Stimulated activated CD8-positive, alpha-beta memory T cell treated with anti-CD3 and anti-CD28 coated beads, Interleukin-15, amount 100 ng/mL, for 1 hour (primary cell): ENCODE measurements at places on chromosomes 6 and 20.

- no peak for DNase-seq
These were observed 5.6 kb downstream of the RAB23 start for GRCh38 chr6:57216235-57217101.

DNA sequence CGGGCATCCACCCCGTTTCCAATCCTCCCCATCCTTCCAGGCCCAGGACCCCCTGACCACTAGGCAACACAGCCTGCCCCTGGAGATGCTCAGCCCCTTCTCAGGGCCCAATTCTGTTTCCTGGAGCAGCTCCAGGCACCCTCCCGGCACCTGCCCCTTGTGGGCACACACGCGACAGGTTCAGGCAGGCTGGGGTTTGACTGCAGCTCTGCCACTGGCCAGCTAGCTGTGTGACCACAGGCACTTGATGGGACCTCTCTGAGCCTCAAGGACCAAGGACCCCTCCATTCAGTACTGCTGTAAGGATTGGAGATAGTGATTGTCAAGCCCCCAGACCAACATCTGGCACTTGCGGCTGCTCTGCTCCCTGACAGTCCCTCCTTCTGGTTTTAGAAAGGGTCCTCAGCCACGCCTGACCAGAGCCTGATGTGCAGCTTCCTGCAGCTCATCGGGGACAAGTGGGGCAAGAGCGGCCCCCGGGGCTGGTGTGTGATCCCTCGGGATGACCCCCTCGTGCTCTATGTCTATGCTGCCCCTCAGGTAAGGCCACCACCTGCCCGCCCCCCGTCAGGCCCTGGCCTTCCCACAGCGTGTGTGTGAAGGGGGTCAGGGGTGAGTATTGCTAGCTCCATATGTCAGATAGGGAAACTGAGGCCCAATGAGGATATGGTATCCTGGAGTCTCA lies 21.7 kb downstream of the FGD2 start:
- DNase-seq = no peak

DNA sequence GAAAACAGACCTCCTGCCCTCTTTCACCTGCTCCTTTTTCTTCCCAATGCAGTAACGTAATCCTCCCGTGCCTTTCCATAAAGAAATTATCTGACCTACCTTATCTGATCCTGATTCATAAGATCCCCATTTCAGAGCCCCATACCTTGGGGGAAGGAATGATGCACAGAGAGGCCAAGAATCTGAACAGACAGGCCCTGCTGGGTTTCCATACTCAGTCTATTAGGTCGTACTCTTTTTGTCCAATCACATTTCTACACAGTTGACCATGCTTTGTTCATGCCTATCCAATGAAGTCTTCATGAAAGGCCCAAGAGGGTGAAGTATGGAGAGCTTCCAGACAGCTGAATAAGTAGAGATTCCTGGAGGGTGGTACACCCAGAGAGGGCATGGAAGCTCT lies 25.3 kb downstream of the SRPK1 start:
- DNase-seq = no peak

DNA sequence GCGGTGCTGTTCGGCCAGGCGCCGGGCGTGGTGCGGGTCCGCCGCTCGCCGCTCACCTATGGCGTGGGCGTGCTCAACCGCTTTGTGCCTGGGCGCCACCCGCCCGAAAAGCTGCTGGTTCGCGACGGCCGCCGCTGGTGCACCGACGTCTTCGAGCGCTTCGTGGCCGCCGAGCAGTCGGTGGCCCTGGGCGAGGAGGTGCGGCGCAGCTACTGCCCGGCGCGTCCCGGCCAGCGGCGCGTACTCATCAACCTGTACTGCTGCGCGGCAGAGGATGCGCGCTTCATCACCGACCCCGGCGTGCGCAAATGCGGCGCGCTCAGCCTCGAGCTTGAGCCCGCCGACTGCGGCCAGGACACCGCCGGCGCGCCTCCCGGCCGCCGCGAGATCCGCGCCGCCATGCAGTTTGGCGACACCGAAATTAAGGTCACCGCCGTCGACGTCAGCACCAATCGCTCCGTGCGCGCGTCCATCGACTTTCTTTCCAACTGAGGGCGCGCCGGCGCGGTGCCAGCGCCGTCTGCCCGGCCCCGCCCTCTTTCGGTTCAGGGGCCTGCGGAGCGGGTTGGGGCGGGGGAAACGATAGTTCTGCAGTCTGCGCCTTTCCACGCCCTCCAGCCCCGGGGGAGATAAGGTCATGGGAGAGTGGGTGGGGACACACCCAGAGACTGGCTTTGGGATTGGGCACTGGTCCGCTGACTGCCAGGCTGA lies 15.7 kb downstream of the ADISSP start:
- DNase-seq = no peak

GRCh38 chr6:89079511-89080234 lies 878 bp upstream of the PNRC1 start:
- DNase-seq = peak; percentile 28

DNA sequence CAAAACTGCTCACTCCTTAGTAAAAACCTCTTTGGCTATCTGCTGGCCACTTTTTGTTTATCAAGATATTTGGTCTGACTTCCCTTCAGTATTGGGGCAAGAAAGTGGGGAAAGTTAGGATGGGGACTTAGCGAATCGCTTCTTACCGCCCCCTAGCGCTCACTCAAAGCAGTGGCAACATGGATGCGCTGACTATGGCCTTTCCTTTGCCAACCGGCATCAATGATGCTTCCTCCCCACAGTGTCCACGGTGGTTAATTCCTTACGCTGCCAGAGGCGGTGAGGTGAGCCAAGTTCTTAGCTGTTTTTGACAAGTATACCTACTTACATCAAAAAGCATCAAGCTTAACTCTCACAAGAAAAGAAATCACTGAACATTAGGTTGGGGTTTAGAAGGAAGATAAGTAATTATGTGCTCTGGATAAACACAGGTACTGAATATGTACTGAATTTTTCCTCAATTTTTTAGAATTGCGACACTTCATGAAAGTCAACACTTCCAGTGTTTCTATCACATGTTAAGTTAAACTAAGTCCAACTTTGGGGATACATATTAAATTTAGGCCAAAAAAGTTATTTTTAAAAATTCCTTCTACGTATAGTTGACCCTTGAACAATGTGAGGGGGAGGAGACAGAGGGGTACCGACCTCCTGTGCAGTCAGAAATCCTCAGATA lies 86.7 kb downstream of the GMDS start:
- no peak for DNase-seq

- DNase-seq = no peak
These were observed 19.7 kb downstream of the ACSS2 start for GRCh38 chr20:34896086-34896621.

DNA sequence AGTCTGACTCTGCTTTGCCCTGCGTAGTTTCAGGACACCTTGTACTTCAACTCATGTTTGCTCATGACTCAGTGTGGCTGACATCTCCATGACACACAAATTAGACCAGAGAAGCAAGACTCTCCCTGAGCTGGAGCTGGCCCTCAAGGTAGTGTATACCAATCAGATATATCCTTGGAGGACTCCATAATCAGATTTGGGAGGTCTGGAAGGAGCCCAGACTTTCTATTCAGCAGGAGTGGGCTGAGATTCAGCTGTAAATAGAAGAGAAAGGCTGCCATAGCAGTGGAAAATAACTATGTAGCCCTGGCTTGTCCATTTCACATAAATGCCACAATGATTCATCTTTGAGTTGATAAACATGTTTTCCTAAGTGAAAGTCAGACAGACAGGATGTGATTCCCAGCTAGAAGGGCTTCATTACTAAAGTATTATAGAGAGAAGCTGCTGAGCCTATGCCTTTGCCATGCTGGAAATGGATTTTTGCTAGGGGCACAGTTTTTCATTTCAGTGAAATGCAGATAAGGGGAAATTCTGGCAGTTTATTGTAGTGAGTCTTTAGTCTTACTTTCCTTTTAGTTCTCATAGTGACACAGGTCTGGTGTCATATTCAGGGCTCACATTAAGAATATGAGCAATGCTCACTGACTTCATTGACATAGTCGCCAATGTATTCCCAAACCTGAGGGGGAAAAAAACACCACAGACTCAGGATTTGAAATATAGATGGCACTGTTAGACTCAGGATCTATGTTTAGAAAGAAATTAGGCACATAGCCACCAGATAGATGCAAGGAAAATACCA lies 95.3 kb downstream of the CLVS2 start:
- no peak for DNase-seq

GRCh38 chr20:52270001-52270606 lies 78.5 kb upstream of the ZFP64 start:
- DNase-seq = no peak

- DNase-seq = no peak
These were observed 7.9 kb downstream of the RING1 start for GRCh38 chr6:33216117-33216649.

- no peak for DNase-seq
These were observed 29.2 kb downstream of the SLC22A23 start for GRCh38 chr6:3427687-3428085.
